ENCODE measurements at places on chromosomes 6 and 20.

GRCh38 chr6:3075772-3076113, 7.4 kb downstream of the RIPK1 start:
- DNase-seq: no peak

DNA sequence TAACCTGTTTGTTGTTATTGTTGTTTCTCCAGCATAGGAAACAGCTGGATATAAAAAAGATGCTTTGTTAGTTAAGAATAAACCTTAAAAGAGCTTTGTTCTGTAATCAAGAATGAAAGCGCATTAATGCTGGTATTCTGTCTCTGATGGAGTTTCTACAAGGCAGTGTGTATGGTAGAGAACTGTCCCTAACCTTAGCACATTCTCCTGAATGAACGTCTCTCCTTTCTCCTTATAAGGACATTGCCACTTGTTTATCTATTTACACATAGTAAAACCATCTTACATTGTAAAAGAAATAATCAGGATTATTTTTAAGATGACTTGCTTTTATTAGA, 33.8 kb upstream of the LCA5 start:
- DNase-seq: no peak

- DNase-seq: peak; percentile 55
Observed at GRCh38 chr20:17969884-17970409, 1.1 kb downstream of the MGME1 start.

DNA sequence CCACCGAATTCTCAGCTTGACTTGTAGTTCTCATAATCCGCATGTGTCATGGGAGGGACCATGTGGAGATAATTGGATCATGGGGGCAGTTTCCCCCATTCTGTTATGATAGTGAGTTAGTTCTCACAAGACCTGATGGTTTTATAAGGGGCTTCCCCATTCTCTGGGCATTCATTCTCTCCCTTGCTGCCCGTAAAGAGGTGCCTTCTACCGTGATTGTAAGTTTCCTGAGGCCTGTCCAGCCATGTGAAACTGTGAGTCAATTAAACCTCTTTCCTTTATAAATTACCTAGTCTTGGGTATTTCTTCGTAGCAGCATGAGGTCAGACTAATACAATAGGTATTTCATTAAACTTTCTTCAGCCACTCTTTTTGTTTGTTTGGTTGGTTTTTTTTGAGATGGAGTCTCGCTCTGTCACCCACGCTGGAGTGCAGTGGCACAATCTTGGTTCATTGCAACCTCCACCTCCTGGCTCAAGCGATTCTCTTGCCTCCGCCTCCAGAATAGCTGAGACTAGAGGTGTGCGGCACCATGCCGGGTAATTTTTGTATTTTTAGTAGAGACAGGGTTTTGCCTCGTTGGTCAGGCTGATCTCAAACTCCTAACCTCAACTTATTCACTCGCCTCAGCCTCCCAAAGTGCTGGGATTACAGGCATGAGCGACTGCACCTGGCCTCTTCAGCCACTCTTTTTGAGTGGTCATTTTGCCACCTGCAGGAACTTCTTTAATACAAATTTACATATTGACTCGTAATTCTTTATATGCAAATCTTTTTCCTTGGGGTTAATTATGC, 36.3 kb downstream of the GSTA2 start:
- DNase-seq: no peak

DNA sequence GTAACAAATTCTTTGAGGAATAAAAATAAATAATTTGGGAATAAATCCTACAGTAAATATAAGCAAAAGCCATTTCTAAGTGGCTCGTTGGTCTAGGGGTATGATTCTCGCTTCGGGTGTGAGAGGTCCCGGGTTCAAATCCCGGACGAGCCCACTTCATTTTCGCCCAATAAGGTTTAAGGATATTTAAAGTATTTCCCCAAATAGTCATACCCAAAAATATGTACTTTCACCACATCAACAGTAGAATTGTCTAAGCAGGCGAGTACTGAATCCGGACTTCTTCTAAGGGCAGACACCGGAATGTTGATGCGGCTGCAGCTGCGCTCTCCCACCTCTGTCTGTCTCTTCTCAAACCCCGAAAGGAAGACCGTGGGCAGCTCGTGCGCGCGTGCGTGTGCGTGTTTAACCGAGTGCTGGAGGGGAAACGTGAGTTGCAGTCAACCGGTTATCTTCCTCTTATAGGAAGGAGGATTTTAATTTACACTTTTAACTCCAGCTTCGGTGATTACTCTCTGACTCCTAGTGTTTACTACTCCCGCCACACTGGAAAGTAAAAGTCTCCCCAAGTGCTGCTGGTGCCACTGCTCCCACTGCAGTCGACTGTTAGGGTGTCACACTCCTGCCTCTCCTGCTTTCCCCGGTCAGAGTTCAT, 155.7 kb upstream of the PRSS16 start:
- no peak for DNase-seq

GRCh38 chr6:31968326-31968725, 3.6 kb downstream of the DXO start:
- DNase-seq: no peak

- DNase-seq: no peak
Observed at GRCh38 chr6:15426901-15427300, 181.0 kb downstream of the JARID2 start.

Measured in CD8-positive, alpha-beta memory T cell (primary cell).